NCI-H1694 treated with DMSO at 0.1 percent for 48 hours (cell line): ENCODE measurements at places on chromosomes 1 and 21.

- no peak for DNase-seq
Measured at GRCh38 chr1:87968197-87968955, 639.7 kb downstream of the LMO4 start.

- no peak for DNase-seq
Measured at GRCh38 chr1:214352838-214353237, 71.9 kb downstream of the SMYD2 start.

DNA sequence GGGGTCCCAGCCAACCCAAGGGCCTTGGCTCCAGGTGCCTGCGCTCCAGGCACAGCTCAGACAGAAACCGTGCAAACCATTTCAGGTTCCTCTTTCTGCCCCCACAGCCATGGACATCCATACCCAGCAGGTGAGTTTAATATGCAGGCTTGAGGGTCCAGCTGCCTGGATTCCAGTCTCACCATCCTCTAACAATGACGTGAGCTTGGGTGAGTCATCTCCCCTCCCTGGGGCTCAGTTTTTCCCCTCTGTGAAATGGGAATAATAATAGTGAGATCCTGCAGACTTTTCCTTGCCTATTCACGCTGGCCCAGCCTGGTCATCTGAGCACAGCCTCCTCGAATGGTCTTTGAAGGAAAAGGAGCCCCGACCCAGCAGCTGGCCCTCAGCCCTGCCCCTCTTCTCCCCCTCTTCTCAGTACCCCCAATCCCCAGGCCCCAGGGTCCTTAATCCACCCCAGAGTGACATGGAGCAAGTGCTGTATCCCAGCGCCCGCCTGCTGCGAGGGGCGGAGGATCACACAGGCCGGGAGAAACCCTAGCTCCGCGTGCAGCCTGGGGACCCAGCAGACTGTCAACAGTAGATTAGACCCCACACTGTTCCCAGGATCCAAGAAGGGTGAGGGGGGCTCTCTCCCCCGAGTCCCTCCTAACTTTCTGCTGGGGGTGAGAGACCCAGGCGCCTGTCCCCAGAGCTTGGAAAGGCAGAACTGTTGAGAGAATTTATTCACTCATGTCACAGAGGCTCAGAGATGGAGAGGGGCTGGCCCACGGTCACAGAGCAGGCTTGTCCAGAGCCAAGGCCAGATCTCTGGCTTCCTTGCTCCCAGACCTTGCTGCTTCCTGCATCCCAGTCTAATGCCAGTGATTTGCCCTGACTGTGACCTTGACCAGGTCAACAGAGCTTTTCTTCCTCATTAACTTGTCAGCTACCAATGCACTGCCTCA is 49.2 kb downstream of the TAS1R2 start:
- DNase-seq = no peak

- DNase-seq = no peak
Measured at GRCh38 chr1:93433407-93433961, 14.4 kb upstream of the FNBP1L start.

DNA sequence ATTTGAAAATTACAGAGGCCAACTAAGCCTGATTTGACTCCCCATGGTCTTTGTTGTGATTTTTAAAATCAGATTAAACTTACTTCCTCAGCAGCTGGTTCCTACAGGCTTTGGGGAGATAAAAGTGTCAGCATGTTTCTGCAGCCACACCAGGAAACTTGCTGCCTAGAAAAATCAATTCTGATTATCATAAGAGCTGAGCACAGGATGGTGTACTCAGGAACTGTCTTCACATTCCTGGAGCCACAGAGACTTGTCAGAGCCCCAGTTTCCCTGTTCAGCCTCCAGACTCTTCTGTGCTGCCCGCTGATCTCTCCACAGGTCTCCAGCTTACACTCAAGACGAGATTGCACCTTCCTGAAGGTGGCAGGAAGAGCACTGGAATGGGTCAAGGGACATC is 23.9 kb downstream of the RAB3B start:
- no peak for DNase-seq

DNA sequence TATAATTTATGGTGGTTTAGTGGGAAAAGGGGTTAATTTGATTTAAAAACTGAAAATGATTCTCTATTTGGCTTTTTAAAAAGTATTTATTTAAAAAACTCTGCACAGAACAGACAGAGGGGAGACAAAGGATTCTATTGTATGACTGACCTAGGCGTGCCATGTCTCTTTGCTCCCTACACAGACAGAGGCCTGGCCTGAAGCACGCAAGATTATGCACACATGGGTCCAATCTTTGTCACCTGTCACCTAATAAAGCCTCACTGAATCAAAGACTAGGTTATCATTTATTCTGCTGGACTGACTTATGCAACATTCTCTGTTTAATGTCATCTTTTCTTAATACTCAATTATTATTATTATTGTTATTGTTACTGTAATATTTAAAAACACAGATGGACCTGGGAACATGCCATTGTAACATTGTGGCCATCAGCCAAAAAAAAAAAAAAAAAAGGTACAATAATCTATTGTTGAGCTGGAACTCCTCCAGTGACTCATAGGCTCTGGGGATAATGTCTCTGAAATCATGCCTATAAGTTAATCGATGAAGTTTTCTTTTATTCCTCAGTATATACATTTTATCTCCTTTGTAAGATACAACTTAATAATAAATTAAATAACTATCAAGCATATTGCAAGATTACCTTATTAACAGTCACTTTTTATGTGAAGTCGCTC is 112.1 kb downstream of the RUNX1 start:
- no peak for DNase-seq

DNA sequence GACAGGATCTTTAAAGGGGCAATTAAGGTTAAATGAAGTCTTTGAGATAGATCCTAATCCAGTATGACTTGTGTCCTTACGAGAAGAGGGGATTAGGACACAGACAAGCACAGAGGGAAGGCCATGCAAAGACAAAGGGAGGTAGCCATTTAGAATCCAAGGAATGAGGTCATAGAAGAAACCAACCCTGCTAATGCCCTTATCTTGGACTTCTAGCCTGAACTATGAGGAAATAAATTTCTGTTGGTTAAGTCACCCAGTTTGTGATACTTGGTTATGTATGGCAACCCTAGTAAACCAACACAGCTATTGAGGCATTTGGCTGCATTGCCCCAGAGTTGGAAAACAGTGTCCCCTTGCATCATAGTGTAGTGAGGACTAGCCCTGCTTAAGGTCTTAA is 121.3 kb downstream of the MAST2 start:
- DNase-seq = no peak

DNA sequence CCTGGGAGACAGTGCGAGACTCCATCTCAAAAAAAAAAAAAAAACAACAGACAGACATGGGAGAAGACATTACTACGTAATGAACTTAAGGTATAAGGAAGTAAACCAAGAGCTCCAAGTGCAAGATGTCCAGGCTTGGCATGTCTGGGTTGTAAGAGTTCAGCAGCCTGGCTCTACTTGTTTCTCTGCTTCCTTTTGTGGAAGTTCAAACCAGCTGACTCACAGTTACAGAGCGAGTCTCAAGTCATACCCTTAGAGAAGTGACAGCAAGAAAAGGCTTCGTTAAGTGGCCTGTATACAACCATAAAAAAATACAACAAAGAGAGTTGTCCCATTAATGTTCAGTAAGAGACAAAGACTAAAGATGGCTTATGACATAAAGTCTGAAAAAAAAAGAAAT is 1.3 kb downstream of the RIT1 start:
- DNase-seq = no peak

GRCh38 chr1:180169640-180170195 is 15.0 kb downstream of the QSOX1 start:
- DNase-seq = no peak

GRCh38 chr21:36076878-36077655 is 7.2 kb downstream of the CBR1 start:
- no peak for DNase-seq

DNA sequence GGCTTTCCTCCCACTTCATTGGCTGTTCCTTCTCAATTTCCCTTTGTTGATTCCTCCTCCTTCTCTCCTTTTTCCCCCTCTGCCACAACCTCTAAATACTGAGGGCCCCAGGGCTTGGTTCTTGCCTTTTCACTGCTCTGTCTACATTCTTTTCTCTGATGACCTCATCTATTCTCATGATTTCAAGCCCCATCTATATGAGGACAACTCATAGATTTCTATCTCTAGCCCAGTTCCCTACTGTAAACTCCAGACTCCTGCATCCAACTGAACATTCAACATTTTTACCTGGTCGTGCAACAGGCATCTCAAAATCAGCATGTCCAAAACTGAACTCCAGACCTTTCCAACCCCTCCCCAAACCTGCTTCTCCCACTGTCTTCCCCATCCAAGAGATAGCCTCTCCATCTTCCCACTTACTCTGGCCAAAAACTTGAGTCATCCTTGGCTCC is 11.5 kb upstream of the SLC9A1 start:
- no peak for DNase-seq

GRCh38 chr1:30747033-30748008 is 10.3 kb downstream of the LAPTM5 start:
- DNase-seq = no peak

GRCh38 chr1:12147201-12147701 is 19.5 kb upstream of the TNFRSF1B start:
- DNase-seq = no peak

DNA sequence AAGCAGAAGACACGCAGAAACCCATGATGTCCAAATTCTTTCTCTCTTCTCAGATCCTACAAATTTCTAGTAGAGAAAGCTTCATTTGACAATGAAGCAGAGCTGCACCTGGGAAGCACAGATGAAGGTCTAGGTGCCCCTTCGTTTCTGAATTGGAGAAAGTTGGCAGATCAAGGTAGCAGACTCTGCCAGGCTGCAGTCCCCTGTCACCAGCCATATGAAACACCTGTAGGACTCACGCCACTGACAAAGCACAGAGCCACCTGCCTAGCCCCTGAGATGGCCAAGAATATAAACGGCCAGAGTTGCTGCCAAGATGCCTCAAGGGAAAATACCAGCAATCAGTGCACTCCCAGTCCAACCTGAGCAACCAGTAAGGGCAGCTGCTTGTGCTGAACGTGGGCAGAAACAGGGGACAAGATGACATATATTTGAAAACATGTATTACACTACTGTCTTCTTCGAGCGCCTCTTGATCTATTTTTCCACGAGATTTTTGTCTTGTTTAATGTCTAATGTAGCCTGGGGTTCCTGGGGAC is 20.6 kb upstream of the PLEKHA6 start:
- DNase-seq = no peak

DNA sequence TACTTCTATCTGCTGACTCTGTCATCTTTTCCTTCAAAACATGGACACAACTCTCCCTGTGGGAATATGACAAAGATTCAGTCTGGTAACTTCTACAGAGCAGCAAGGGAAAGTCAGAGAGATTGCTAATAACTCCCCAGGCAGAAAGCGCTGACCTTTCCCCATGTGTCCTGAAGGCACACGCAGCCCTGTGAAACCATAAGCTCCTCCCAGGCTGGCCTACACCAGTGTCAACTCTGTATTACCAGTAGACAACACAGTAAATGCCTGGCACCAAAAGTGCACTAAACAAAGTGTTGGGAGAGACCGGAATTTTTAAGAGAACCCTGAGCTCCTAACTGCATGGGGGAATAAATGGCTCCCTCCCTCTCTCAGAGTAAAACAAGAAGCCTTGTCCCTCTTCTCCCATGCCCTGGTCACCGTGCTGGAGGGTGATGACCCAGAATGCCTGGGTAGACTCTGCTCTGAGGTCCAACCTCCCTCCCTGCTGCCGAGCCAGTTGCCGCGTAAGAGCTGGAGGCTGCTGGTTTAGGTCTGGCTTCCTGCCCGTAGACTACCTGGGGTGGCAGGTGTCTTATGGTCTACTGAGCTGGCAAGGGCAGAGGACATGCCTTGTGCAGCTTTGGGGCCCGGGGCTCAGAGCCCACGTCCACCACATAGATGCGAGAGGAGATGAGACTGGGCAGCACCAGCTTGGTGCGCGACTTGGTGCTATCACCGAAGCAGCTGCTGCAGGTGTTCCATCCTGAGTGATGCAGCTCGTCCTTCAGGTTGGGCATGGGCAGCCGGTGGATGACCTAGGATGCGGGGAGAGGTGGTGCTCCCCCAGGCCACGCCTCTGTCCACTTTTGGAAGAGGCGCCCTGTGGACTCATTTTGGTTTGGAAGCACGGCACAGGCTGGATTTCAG is 3.9 kb downstream of the SELENBP1 start:
- no peak for DNase-seq

DNA sequence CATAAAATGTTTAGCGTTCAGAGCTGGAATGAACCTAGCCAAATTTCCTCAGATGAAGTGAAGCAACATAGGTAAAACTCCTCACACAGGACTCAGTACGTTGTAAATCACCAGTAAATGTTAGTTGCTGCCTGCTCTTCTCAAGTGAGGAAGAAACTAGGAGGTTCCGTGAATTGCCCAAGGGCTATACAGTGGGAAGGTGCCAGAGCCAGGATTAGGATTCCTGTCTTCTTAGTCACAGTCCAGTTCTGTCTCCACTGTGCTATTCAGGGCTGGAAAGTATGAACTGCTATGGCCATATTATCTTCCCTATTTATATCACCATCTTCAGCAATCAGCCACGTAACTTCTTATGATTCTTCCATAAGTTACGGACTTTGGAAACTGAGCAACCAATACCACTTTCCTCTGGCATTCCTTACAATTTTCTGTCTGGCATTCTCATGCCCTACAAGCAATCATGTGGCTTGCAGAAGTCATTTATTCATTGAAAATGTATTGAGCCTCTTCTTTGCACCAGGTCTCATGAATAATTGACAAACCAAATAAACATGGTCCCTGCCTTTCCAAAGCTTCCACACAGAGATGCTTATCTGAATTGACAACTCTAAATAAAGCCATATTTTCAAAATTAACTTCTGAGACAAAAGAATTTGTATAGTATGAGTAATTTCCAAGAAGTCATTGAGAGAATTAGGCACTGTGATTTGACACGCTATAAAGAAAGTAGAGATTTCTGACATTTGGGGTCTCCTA is 271.6 kb upstream of the SGIP1 start:
- no peak for DNase-seq

GRCh38 chr1:223341121-223341520 is 22.9 kb downstream of the SUSD4 start:
- DNase-seq = peak; percentile 88

GRCh38 chr21:33674226-33674625 is 31.9 kb downstream of the ITSN1 start:
- DNase-seq = no peak

DNA sequence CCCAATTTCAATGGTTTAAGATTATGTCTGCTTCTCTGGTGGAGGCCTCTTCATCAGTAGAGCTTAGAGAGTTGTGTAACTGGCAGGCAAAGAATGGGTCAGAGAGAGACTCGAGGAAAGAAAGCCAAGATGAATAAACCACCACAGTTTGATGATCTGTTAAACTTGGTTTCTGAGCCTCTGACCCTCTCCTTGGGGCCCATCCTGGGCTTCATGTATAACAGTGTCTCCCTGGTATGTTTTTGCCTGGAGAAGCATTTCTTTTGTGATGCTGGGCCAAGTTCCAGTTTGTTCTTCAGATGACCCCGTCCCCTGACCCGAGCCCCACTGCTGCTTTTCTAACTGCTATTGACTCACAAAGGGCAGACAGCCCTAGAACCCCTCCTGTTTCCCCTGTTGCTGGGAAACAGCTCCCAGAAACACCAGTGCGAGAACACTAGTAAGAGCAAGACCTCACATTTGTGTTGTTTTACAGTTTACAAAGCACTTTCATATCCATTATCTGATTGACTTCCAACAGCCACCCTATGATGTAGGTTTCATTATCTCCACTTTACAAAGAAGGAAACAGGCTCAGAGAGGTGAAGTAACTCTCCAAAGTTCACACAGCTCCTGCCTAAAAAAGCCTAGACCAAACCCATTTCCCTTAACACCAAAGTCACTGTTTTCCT is 9.0 kb downstream of the CD2 start:
- DNase-seq = no peak
